ENCODE measurements at places on chromosomes 6 and 20. TPM values are rescaled to one million over a fixed set of nuclear protein-coding genes. Genes with fewer than 3 reads are reported as not detected.
A peak's percentile ranks its signal among the peaks of the same experiment; 100 is the strongest.

PXT1 gene
- 0.11 TPM for polyA plus RNA-seq

HLA-DOA gene
- 1.2 TPM for polyA plus RNA-seq

DNA sequence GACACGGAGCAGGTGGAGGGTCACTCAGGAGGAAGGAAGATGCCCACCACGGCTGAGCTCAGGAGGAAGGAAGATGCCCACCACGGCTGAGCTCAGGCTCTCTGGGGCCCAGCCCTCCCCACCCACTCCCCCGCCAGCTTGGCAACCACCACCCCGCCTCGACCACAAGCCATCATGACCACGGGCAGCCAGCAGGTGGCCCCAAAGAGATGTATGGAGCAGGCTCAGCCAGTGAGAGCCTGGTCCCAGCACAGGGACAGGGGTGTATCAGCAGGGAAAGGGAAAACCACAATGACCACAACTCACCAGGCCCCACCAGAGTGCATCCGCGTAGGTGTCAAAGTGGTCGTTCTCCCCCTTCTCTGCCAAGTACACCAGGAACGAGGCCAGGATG, 30.4 kb downstream of the KCNQ2 start:
- H3K27me3 ChIP-seq, result no peaks in the 10 kb centered on the region
- H3K4me1 ChIP-seq, result no peaks in the 10 kb centered on the region
- DNase-seq, result peak; percentile 76
- H3K27ac ChIP-seq, result no peak overlapping the region
- H3K36me3 ChIP-seq, result no peaks in the 10 kb centered on the region

GRCh38 chr6:23704479-23705052, 421.4 kb upstream of the NRSN1 start:
- no peaks in the 10 kb centered on the region for H3K27me3 ChIP-seq
- no peak overlapping the region for H3K27ac ChIP-seq
- DNase-seq, result no peak
- no peak overlapping the region for H3K4me3 ChIP-seq
- no peaks in the 10 kb centered on the region for H3K36me3 ChIP-seq
- H3K4me1 ChIP-seq, result no peaks in the 10 kb centered on the region

- DNase-seq, result peak; percentile 93
- H3K36me3 ChIP-seq, result peaks cover 13% of the 10 kb centered on the region
Observed at GRCh38 chr6:43454696-43455530, 435 bp downstream of the DLK2 start.
